Effector memory CD8-positive, alpha-beta T cell (primary cell): ENCODE measurements at places on chromosomes 1 and 21.

DNA sequence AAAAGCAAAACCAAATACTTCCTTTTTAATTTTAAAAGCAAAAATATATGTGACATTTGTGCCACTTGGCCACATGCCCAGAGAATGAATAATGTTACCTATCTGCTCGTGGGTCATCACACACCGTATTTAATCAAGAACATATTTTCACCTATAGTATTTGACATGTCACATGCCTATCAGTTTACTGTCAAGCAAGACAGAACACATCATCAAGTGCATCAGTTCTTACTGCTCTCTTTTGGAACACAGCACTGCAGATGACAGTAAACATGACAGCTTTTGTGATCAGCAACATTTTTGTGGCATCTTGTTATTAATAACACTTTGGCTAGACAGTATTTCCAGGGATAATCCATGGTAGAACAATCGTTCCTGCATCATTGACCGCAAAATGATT, 134.4 kb downstream of the LRRC7 start:
- DNase-seq = no peak

- no peak for DNase-seq
These were observed 4.5 kb upstream of the DDR2 start for GRCh38 chr1:162627662-162628296.

GRCh38 chr21:27725916-27726315, 759.0 kb upstream of the ADAMTS5 start:
- DNase-seq = no peak

DNA sequence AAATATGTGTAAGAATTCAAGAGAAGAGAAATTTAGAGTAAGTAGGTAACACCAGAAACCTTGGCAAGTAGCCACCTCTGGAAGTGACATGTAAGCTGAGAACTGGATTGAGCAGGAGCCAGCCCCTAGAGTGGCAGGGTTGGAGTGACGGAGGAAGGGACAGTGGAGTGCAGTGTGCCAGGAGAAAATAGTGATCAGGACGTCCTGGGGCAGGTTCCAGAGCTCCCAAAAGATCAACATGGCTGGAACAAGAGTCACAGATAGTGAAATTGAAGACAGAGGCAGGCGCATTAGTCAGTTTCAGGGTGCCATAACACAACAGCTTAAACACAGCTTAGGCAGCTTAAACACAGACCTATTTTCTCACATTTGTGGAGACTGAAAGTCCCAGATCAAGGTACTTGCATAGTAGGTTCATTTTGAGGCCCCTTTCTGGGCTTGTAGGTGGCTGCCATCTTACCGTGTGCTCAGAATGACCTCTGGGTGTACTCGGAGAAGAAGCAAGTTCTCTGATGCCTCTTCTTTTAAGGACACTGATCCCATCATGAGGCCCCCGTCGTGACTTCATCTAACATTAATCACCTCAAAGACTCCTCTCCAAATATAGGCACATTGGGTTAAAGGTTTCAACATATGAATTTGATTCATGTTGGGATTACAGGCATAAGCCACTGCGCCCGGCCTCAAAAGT, 37.2 kb downstream of the GNPAT start:
- no peak for DNase-seq

- no peak for DNase-seq
These were observed 24.8 kb downstream of the COQ8A start for GRCh38 chr1:226964611-226965486.

- DNase-seq = no peak
These were observed 102.6 kb downstream of the APP start for GRCh38 chr21:26067836-26068594.

DNA sequence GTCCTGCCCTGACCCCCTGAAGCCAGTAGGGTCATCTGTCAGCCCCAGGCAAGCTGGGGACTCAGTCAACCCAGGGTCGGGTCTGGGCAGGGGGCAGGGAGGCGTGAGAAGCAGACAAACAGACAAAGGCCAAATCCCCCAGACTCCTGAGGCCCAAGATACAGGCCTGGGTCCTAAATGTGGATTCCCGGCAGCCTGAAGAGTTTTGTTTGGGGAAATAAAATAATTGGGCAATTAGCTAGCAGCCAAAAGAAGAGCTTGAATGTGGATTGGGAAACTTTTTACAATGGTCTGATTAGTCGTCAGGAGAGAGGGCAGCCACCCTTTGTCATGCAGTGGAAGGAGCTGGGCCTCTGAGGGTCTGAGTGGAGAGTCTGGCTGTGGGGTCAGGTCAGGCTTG, 4.5 kb upstream of the LEFTY2 start:
- DNase-seq = no peak

DNA sequence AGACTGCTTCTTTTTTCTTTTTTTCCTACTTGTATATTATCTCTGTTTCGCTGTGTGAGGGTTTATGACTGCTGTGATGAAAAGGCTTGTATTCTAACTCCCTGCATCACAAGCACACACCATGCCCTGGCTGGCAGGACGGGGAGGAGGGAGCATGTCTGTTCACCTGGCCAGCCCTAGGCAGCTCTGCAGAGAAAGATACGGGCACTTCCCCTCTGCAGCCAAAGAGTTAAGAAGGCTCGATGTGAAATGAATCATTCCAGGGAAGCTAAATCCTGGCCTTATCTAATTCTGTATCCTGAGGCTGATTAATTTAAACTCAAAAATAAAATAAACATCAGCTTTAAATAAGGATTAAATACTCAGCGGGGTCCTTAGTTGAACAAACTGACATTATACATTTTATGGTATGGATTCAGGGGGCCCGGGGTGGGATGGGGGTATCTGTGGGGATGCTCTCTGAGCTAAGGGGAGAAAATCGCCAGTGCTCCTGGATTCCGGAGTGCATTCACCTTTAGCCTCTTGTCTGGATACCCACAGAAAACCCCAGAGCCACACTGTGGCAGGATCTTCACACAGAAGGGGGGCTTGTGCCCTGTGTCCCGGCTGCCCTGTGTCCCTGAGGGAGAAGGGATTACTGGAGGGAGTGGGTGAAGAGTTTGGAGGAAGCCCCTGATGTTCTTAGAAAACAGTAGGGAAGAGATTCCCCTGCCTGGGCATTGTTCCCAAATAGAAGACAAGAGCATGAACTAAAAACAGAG, 321.5 kb downstream of the NPHP4 start:
- DNase-seq = no peak

GRCh38 chr1:24233684-24234600, 46.9 kb upstream of the IFNLR1 start:
- DNase-seq = no peak

- no peak for DNase-seq
These were observed 131.0 kb downstream of the KCNK1 start for GRCh38 chr1:233744779-233745513.

DNA sequence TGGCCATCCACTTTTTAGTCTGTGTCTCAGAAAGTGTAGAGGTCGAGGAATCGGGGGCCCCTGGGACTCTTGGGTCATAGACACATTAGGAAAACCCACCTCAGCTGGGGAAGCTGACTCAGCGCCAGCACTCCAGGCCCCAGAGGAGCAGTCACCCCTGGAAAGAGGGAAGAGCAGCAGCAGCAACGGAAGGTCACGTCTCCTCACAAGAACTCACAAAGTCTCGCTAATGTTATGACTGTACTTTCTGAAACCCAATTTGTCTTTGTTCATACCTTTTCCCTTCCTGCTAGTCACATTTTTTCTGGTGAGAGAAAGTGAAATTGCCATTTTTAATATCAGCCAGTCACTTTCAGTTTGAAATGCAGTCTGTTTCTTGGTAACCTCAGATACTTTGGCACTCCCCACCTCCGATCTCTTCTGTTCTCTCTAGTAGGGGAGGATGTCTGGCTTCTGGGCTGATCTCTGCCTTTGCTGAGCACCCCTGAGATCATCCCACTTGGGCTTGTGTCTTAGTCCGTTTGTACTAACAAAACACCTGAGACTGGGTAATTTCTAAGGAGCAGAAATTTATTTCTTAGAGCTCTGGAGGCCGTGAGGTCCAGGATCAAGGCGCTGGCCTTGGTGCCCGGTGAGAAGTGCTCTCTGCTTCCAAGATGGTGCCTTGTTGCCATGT, 6.0 kb upstream of the NLRP3 start:
- peak; percentile 11 for DNase-seq

DNA sequence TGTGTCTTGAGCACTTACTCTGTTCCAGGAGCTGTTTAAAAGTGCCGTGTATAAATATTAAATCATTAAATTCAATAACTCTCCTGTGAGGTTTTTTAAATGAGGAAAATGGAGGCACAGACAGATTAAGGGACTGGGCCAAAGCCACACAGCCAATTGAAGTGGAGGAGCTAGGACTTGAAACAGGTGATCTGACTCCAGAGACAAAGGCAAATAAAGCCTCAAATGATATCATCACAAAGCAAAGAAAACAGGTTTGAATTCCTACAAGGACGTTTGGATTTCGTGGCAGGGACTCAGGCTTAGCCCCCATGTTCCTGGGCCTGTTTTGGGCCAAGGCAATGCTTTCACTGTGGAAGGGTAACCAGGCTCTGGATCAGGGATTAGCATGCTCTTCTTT, 45.2 kb upstream of the DMBX1 start:
- DNase-seq = no peak

- DNase-seq = no peak
These were observed 34.5 kb upstream of the TDRD10 start for GRCh38 chr1:154467434-154468102.

DNA sequence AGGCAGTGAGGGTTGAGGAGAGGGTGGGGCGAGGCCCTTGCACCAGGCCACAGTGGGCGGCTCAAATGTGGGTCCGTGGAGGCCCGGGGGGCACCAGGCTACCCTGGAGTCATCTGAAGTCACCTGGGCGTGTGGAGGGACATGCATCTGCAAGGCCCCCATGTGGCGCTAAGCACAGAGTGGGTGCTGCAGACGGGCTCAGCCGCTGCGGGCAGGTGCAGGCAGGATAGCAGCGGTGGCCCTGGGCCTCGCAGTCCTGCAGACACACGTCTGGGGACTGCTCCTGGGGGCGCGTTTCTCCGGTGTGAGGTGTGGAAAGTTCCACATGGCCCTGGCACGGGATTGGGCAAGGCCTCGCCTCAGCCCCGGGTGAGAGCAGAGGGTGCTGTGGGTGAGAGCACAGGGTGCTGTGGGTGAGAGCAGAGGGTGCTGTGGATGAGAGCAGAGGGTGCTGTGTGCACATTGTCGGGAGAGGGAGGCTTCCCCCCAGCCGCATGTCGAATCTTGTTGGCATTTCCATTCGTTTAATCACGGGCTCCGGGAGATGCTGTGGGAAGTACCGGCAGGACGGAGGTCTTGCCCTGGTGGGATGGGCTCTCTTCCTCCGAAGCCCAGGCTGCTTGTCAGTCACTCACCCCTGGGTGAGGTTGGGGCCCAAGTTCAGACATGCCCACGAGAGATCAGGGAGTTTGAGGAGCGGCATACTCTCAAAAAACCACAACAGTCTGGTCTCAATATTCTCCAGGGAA, 46.5 kb downstream of the TP73 start:
- DNase-seq = no peak

DNA sequence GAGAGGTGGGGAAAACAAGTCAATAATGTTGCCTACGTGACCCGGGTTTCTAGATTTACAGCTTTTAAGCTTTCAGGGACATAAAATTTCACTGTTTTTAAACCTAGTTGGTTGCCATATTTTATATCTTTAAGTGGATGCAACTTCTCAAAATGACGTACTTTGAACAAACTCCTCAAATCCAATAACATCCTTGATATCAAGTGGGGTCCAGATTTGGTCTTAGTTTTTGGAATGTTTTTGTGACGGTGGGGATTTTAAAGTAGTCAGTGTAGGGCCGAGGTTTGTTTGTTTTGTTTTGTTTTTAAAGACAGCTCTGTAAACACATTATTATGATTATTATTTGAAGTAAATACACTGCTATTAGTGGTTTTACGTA, 453 bp downstream of the CDKN2C start:
- no peak for DNase-seq

- no peak for DNase-seq
These were observed 70.4 kb downstream of the FOXJ3 start for GRCh38 chr1:42264511-42265190.

DNA sequence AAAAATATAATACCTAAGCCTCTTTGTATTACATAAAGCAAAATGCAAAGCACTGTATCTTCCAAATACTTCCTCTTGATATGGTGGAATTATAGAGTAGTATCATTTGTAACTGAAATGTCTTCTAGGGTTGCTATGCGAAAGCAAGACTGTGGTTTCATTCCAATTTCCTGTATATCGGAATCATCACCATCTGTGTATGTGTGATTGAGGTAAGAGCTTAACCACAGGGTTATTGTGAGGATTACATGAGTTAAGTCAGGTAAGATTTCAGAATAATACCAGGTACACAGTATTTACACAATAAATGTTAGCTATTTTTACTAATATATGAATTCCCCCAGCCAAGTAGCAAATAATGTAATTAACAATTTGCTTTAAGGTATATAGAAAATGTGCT, 24.7 kb downstream of the CD53 start:
- no peak for DNase-seq

- no peak for DNase-seq
These were observed 1.8 kb downstream of the FHL3 start for GRCh38 chr1:38003261-38004250.

GRCh38 chr1:209769171-209769904, 13.5 kb downstream of the TRAF3IP3 start:
- DNase-seq = peak; percentile 59

- no peak for DNase-seq
These were observed 396.9 kb downstream of the ADGRL2 start for GRCh38 chr1:82197606-82198005.

DNA sequence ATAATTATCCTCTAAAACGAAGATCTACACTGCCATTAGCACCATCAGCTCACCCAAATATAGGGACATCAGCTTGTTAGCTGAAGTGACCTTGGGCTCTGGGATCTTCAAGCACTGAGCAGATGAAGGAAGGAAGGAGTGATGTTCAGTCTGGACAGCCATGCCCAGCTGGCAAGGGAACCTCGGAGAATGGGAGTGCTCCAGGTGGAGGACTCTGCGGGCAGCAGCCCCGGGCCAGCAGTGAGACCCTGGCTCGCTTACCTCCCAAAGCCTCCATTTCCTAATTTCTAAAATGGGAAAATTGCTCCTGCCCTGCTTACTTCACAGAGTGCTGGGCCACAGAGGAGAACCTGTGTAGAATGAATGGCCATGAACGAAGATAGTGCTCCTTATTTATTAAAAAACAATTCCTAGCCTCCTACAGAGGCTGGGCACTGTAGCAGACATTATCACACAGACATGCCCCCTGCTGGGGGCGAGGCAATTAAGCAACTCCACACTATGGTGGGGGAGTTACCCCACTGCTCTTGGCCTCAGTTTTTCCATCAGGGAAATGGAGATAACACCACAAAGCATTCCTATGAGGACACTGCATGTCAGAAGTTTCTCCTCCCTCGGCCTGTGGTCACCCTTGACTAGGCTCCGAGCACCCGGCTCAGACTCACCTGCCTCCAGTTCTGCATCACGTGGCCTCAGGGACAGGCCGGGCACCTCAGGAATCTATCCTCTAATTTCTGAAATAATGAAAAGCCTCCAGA, 117.6 kb downstream of the KCNN3 start:
- DNase-seq = no peak

DNA sequence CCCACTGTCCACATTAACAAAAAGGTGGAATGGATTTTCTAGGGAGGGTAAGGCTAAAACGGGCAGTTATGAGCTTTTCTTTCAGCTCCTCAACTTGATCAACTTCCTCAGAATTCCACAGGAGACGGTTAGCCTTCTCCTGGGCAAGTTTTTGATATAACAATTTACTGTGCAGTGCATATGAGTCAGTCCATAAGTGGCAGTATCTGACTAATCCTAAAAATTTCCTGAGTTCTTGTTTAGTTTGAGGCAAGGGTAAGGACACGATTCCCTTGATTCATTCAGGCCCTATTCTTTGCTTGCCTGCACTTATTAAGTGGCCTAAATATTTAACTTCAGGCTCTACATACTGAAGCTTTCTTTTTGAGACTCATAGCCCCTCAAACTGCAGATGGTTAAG, 6.2 kb upstream of the AADACL3 start:
- no peak for DNase-seq

- DNase-seq = no peak
These were observed 41.7 kb downstream of the ALPL start for GRCh38 chr1:21550866-21551475.
